Ecto neural progenitor cell (in vitro differentiated cells): ENCODE measurements at places on chromosomes 12 and 14.
A peak's percentile ranks its signal among the peaks of the same experiment; 100 is the strongest.

- DNase-seq = no peak
Observed at GRCh38 chr12:32486158-32486557, 86.8 kb downstream of the FGD4 start.

- DNase-seq = no peak
Observed at GRCh38 chr12:124213666-124214347, 81.1 kb upstream of the RFLNA start.

- no peak for DNase-seq
Observed at GRCh38 chr14:89352976-89353765, 63.9 kb downstream of the FOXN3 start.

DNA sequence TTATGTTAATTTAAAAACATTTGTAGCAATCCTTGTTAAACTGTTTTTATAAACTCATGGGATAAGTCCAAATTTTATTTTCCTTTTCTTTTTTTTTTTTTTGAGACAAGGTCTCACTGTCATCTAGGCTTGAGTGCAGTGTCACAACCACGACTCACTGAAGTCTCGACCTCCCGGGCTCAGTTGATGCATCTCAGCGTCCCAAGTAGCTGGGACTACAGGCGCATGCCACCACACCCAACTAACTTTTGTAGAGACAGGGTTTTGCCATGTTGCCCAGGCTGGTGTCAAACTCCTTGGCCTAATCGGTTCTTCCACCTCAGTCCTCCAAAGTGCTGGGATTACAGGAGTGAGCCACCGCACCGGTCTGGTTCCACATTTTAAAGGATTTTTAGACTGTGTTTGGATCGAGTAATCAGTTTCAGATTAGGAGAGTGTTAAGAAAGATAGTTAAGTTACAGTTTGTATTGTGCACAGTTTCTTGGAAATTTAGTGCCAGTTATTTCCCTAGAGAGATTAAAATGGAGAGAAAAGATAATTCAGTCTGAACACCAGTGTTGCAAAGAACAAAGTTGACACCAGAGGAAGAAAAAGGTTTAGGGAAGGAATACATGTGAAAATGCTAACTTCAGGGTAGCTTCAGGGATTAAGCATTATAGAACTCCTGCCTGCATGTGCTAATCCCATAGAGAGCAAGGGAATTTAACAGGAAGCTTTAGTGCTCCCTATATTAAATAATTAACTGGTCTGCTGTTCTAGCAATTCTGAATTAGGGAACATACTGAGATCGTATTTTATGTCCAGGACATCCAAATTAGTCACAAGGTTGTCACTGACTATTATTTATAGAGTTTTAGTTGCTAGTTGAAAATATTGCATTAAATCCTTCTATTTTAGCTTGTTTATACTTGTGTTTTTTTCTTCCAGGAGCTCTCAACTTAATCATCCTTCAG lies 10.1 kb downstream of the RAP1B start:
- no peak for DNase-seq

DNA sequence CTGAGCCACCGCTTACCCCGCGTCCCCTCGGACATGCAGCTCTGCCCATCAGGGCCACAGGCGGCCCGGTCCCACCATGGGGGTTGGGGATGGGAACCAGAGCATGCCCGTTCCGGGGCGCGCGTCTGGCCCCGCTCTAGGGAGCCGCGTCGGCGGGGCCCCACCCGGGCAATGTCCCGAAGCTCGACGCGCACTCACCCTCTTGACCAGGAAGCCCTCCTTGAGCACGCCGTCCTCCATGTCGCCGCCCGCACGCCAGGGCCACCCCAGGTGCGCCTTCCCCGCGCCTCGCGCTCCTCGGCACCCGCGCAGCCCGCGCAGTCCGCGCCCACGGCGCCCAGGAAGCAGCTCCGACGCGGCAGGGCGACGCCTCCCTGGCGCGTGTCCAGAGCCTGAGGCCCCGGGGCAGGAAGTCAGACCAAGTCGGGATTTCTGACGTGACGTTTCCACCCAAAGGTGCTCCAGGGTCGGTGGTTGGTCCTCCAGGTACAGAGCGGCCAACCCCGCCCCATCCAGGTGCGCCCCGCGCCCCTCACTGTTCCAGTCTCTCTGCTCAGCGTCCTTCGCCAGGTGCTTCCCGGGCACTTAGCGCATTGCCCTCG lies at the start of gene PLEK2:
Gene PLEK2 (minus strand): TSS at position 346 of the 602 bp plus-strand sequence. CDS start 106 bp downstream, at position 240.
- DNase-seq = no peak

DNA sequence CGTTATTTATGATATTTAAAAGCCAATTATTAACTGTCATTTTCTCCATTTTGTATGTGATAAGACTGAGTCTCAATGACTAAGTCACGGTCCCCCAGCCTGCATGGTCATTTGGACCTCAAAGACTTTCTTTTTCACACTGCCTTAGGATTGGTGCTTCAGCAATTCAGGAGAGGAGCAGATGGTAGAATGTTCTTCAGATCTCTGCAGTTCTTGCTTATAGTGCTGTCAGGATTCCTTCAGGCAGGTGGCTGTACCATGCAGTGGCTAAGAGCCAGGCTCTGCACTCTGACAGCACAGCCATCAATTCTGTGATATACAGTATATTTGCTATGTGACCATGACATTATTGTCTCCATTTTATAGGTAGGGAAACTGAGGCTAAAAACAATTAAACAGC lies 18.7 kb downstream of the SSPN start:
- no peak for DNase-seq

- peak; percentile 59 for DNase-seq
Observed at GRCh38 chr12:18805516-18806248, 67.8 kb downstream of the CAPZA3 start.

DNA sequence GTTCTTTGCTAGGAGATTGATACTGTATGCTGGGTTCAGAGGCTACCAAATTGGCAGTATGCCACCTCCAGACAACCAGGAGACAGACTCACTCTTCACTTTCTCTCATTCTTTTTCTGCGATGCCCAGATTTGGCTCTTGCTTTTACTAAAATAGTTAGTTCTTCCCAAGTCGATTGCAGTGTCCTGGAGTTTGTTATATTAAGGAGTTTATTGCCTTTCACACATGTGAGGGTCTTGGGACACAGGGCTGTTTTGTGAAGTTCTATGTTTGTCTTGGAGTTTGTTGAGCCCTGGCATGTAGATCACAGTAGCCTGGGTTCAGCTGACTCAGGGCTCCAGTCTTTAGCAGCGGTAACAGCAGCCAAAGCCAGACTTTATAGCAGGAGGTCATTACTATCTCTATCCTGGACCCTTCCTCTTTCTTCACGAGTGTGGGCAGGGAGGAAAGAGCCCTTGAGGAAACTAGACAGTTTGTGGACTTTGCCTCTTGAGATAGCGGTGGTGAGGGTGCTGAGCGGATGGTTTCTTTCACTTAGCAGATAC lies 1.6 kb downstream of the MLEC start:
- DNase-seq = no peak

DNA sequence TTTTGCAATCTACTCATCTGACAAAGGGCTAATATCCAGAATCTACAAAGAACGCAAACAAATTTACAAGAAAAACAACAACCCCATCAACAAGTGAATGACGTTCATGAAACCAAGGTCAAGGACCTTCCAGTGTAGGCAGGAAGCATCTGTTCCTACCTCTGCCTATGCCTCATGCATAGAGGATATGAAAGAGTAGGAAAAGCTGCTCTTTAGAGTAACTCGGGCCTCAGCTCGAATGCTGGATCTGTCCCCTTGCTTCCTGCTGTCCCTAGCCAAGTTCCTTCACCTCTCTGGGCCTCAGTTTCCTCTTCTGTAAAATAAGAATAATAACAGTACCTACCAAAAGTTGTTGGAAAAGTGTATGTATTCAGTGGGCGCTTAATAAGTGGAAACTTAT lies 65.0 kb downstream of the FOXN4 start:
- no peak for DNase-seq

GRCh38 chr14:95008445-95009217 lies 148.7 kb downstream of the DICER1 start:
- DNase-seq = no peak

GRCh38 chr12:85527192-85527591 lies 247.2 kb downstream of the ALX1 start:
- DNase-seq = no peak

DNA sequence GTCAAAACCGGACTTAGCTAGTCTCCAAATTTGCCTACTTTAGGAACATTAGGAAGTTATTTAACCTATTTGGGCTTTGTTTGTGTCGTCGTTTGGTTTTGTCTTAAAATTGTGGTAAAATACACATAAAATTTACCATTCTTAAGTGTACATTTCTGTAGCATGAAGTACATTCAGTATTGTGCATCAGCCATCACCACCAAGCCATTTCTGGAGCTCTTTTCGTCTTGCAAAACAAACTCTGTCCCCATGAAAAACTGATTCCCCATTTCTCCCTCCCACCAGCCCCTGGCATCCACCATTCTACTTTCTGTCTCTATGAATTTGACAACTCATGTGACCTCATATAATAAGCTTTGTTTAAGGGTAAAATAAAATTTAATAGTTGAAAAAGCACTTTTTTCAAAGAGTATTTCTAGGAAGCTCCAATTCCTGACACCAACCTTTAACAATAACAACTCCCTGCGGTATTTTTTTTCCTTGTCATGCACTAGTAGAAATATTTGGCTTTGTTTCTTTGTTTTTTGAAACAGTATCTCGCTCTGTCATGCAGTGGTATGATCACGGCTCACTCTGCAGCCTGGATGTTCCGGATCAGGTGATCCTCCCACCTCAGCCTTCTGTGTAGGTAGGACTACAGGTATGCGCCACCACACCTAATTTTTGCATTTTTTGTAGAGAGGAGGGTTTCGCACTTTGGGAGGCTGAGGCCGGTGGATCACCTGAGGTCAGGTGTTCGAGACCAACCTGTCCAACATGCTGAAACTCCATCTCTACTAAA lies 3.6 kb upstream of the UBC start:
- DNase-seq = no peak

DNA sequence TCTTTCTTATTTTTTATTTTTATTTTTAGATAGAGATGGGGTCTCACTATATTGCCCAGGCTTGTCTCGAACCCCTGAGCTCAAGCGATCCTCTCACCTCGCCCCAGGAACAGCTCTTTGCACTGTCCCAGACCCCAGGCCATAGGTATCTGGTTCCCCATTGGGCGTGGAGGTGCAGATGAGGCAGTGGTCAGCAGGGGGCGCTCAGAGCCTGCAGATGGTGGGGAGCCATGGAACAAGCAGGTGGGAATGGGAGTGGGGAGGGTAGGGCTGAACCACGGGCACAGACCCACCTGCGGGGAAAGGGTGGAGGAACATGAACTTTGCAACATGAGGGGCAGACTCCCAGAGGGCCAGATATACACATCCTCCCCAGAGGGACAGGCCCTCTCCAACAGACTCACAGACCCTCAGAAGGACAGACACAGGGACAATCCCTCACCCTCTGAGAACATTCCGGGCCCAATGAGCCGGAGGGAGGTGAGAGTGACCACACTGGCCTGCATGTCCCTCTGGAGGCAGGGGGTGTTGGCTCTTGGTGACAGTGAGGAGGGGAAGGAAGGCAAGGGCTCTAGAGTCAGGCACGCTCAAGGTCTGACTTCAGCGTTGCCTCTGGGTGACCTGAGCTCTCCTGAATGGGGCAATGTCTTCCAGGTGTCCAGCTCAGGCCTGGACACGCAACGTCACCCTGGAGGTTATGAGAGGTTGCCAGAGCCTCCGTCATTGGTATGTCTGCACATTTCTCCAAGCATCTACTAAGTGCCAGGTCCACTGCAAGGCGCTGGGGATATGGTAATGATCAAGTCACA lies 34.9 kb downstream of the KRT80 start:
- peak; percentile 93 for DNase-seq

DNA sequence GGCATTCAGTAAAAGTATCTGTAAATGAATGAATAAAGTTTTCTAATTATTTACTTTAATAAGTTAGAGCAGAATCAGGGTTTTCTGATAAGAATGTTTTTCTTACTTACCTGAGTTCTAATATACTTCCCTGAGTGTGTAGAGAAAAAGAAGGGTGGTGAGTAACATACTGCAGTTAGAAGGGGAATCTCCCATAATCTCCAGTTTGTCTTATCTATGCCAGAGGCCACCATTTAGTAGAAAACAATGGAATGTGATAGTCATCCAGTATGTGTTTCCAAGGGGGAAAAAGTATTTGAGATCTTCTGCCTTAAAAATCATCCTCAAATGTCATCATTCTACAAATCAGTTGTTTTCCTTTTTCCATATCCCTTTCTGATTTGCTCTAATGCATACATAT lies 56.5 kb upstream of the PAWR start:
- DNase-seq = no peak

DNA sequence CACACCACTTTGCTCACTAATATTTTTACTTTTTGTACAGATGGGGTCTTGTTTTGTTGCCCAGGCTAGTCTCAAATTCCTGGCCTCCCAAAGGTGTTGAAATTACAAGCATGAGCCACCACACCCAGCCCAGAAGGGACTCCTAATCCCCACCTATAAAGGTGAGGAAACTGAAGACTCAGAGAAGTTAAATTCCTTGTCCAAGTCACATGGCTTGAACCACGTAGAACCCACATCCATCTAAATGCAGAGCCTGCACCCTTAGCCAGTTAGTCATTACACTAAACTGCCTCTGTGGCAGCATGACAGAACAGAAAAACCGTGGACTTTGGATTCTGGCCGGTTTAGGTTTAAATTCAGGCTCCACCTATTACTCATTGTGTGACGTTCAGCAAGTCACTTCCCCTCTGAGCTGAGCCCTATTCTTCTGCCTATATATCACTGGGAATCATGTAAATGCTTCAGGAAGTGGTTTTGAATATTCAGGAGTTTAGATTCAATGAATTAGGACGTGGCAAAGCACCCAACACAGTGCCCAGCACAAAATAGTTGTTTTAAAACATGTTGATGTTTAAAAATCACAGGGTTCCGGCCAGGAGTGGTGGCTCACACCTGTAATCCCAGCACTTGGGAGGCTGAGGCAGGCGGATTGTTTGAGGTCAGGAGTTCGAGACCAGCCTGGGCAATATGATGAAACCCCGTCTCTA lies 3.0 kb upstream of the CORO1C start:
- no peak for DNase-seq

GRCh38 chr14:102317564-102318248 lies 1.8 kb upstream of the ZNF839 start:
- no peak for DNase-seq

DNA sequence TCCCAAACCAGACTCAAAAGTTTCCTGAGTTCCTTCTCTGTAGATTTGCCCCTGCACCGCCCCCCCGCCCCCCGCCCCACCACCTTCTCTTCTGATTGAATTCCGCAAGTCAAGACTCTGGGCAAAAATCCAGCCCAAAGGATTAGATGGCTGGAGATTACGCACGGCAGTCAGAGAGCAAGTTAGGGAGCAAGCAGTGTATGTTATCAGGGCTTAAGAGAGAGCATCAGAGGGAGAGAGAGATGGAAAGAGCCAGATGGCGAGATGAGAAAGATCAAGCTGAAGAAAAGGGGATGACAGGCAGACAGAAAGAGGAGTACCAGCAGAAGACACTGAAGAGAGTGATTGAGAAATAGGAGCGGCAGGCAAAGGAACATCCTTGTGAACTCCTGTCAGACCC lies 13.9 kb upstream of the ANKRD33 start:
- no peak for DNase-seq

DNA sequence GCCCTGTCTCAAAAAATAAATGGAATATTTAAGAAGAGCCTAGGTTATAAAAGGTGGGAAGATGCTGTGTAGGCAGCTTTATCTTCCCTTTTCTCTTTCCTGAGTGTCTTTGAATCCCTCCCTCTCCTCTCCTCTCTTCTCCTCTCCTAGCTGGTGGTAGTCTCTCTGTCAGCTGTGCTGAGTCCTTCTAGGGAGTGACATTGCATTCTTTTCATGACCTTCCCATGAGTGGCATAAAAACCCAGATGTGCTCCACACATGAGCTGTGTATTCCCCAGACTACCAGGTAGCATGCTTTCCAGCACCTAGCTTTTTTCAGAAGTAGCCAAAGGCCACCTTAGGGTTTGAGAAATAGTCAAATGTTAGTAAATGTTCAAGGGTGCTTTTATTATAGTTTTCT lies 23.6 kb downstream of the SAMD4A start:
- DNase-seq = no peak
